Fibroblast of lung (primary cell): ENCODE measurements at places on chromosomes 16 and 17. TPM values are rescaled to one million over a fixed set of nuclear protein-coding genes. Genes with fewer than 3 reads are reported as not detected.

DNA sequence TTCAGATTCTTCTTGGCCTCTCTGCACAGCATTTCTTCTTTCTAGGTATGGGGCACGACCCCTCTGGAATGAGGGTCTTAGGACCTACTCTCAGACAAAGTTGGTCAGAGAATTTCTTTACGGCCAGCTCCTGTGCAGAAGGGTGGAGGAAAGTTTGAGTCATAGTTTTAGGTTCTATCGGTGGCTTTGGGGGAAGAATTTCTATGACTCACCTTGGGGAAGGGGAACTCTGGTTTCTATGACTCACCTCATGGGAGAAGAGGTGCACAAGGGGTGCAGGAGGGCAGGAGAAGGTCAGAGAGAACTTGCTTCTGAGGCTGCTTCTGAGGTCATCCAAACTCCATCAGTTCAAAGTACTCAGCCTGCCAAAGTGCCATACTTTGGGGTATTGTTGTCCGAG is 2.5 kb upstream of the ABCC12 start:
- no peak overlapping the region for H3K4me3 ChIP-seq
- no peak overlapping the region for H3K27ac ChIP-seq
- peak; percentile 91 for DNase-seq
- H3K36me3 ChIP-seq, result no peaks in the 10 kb centered on the region
- H3K27me3 ChIP-seq, result no peaks in the 10 kb centered on the region

DNA sequence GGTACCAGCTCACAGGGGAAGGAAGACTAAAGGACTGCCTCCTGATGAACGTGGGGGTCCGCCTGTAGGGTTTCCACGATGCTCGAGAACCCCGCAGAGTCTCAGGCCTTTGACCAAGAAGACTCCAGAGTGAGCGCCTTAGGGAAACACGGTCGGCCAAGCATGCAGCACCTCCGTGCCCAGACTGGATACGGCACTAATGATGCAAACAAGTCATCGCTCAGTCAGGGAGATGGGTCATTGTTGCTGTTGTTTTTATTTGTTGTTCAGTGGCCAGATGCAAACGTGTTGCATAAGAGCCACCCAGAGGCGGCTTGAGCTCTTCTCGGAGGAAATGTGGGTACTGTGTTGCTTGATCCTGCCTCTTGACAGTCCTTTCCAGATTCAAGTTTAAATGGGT is 19.3 kb upstream of the RBFOX3 start:
- H3K27me3 ChIP-seq, result no peaks in the 10 kb centered on the region
- DNase-seq, result no peak
- H3K4me1 ChIP-seq, result no peaks in the 10 kb centered on the region
- H3K27ac ChIP-seq, result no peak overlapping the region

DNA sequence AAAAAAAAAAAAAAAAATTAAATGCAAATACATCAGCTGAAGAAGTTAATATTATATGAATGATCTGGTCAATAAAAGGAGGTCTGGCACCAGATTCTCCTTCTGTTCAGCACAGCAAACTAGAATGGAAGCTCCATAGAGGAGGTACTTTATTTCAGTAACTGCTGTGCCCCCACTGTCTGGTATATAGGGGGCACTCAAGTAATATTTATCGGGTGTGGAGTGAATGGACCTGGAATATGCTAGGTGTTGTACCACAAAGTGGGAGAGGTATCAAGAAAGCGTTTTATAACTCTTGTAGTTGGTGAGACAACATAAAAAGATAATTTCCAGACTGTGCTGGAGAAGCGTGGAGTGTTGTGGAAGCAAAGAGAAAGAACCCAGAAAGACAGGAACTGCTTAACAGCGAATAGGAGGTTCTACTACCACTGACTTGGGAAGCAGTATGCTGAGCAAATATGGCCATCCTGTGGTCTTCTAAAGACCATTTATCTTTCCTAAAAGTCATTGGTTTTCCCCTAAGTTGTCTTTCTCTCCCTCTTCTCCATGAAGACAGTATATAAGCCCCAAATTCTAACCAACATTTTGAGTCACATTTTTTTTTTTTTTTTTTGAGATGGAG is 12.2 kb upstream of the PRKCA start:
- no peaks in the 10 kb centered on the region for H3K4me1 ChIP-seq
- H3K27ac ChIP-seq, result no peak overlapping the region
- no peak overlapping the region for H3K4me3 ChIP-seq
- no peaks in the 10 kb centered on the region for H3K27me3 ChIP-seq
- H3K36me3 ChIP-seq, result no peaks in the 10 kb centered on the region
- DNase-seq, result no peak

DNA sequence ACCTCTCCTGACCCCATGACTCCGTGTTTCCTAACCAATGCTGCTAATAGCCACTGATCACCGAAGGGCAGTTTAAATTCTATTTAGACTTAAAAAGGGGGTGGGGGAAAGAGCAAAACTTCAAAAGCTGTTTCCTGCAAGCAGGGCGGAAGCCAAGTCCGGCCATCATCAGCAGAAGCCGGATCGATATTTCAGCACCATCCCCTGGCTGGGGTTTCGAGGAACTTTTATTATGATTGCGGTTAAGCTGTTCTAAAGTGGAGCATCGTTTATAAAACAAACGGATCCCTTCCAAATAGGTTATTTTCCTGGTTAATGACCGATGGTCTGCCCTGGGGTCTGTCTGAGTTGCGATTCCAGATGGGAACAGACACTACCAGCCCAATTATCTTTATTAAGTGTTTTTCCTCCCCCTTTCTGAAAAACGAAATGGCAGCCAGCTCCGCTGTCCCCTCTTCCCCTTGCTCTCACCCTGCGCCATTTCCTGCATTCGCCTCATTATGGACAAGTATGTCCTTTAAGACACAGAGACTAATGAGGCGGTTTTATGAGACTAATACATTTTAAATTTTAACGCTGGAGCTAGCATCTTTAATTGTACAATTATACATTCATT is 76.1 kb upstream of the IRX3 start:
- DNase-seq, result no peak
- no peaks in the 10 kb centered on the region for H3K4me1 ChIP-seq
- no peaks in the 10 kb centered on the region for H3K36me3 ChIP-seq
- H3K27me3 ChIP-seq, result peaks cover 12% of the 10 kb centered on the region

Gene SMPD3
- under 0.01 TPM in 2 replicates for total RNA-seq

Gene TMIGD1
- not detected in 2 replicates for total RNA-seq

DNA sequence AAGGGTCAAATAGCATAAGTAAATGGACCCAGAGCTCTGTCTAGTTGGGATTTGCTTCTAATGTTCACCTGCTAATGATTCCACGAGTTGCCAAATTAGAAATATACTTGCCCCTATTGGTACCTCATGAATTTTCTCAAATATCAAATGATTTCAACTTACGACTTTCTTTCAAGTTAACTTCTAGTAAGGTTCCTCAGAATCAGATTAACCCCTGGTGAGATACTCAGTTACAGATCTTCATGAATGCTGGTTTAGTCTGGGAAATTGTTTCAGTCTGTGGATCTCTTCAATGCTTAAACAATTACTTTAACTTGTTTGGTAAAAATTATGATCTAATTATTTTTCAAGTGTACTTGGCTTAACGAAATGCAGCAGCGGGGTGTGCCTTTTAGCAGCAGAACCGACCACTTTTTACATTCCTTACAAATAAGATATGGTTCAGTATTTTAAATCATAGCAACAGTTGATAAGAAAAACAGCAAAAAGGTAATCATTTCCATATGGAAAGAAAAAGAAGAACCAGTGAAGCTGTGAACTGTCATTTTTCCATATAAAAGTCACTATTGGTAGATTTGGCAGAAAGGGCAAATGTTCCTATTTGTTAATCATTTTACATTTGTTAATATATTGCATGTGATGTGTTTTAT is 34.5 kb downstream of the TUBD1 start:
- DNase-seq, result no peak
- H3K36me3 ChIP-seq, result no peaks in the 10 kb centered on the region
- H3K27ac ChIP-seq, result no peak overlapping the region
- no peaks in the 10 kb centered on the region for H3K27me3 ChIP-seq
- H3K4me1 ChIP-seq, result no peaks in the 10 kb centered on the region

DNA sequence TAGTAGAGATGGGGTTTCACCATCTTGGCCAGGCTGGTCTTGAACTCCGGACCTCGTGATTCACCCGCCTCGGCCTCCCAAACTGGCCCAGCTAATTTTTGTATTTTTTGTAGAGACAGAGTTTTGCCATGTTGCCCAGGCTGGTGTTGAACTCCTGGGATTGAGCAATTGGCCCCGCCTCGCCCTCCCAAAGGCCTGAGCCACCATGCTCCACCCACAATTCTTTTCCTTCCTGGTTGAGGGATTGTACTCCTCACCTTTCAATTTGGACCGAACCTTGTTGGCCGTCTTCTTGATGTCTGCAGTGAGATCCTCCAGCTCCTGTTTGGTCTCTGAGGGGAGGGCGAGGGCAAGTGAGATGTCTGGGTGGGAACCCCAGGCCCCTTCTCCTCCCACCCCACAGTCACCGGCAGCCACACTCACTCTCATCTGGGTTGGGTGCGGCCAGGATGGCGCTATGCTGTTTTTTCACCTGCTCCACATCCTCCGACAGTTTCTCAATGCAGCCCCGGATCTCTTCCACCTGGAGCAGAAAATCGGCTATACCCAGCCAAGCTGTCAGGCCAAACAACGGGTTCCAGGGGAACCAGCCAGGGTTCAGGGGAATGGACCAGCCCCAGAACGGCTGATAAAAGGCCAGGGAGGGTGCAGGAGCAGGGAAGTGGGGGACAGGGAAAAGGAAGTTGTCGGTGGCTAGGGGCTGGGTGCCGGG is 9.6 kb downstream of the STX1B start:
- no peak for DNase-seq
- H3K4me3 ChIP-seq, result no peak overlapping the region
- H3K36me3 ChIP-seq, result no peaks in the 10 kb centered on the region
- no peaks in the 10 kb centered on the region for H3K27me3 ChIP-seq
- peaks cover 24% of the 10 kb centered on the region for H3K4me1 ChIP-seq

Gene PLA2G10
- not detected in 2 replicates for total RNA-seq

DNA sequence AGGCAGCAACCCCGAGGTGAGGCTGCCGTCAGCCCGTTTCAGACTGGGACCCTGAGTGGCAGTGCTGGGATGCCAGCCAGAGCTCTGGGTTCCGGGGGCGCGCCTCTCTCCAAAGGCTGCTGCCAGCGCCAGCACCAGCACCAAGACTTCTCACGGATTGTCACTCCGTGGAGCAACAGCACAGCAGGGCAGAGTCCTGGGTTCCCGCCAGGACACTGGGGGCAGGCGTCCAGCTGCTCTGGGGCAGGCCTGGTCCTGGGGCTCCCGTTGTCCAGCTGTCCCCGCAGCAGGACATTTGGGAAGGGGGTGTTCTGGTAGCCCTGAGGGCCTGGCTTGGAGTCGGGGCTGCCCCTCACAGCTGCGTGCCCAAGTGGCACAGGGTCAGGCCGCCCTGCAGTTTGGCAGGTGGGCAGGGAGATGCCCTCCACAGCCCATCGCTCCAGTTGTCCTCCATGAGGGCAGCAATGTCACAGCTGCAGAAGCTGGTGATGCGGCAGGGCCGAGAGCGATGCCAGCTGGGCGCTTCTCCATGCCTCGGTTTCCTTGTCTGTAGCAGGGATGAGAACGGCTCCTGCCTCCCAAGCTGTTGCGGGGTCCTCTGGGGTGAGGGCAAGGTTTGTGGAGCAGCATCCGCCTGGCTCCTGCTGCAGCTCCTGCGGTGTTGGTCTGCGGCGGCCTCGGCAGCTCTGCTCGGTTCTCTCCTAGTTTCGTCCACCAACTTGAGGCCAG is 137.3 kb upstream of the CIBAR2 start:
- H3K36me3 ChIP-seq, result no peaks in the 10 kb centered on the region
- H3K4me3 ChIP-seq, result no peak overlapping the region
- H3K27me3 ChIP-seq, result no peaks in the 10 kb centered on the region
- peaks cover 2% of the 10 kb centered on the region for H3K4me1 ChIP-seq

DNA sequence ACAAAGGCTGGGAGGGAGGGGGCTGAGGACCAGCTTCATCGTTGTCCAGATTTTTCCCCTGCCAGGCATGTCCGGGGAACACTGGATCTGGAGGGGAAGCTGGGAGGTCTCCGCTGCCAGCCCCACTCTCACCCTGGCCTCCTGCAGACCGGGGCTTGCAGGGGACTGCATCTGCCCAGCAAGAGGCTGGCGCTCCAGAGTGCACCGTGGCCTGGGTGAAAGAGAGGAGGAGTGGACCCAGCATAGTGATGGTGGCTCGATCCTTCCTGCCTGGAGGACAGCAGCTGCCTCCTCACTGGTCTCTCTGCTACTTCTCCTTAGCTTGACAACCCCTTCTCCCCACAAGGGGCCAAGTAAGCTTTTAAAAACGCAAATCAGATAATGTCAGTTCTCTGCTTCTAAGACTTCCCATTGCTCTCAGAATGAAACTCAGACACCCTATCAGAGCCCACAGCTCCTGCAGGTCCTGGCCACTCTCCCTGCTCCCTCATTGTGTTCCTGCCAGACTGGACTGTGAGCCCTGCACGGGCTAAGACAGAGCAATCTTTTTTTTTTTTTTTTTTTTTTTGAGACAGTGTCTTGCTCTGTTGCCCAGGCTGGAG is 15.0 kb downstream of the CPNE2 start:
- H3K27me3 ChIP-seq, result no peaks in the 10 kb centered on the region
- H3K36me3 ChIP-seq, result no peaks in the 10 kb centered on the region
- no peak overlapping the region for H3K4me3 ChIP-seq
- DNase-seq, result no peak
- no peak overlapping the region for H3K27ac ChIP-seq
- H3K4me1 ChIP-seq, result peaks cover 6% of the 10 kb centered on the region

- H3K4me3 ChIP-seq, result no peak overlapping the region
- no peaks in the 10 kb centered on the region for H3K4me1 ChIP-seq
- no peak for DNase-seq
- H3K27me3 ChIP-seq, result no peaks in the 10 kb centered on the region
Measured at GRCh38 chr16:19396555-19397011, 21.1 kb upstream of the TMC5 start.

DNA sequence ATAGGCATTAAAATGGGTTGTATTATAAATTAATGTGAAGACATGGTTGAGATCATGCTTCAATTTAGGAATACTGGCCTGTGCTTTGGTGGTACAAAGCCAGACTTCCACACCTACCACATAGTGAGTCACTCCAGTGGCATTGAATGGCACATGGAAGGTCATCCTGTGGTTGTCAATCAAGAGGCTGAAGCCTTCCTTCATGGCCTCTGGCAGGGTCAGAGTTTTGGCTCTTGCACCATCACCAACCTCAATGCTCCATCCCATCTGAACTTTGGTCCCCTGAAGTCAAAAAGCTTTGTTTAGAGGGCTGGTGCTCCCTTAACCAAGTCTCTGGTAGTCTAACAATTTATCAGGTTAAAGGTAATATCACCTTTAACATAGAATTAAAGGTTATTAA is 6.1 kb downstream of the ZP2 start:
- no peak overlapping the region for H3K27ac ChIP-seq
- no peaks in the 10 kb centered on the region for H3K4me1 ChIP-seq
- H3K4me3 ChIP-seq, result no peak overlapping the region
- H3K27me3 ChIP-seq, result peaks cover 20% of the 10 kb centered on the region

Gene SEZ6
- total RNA-seq, result not detected in 2 replicates

- no peaks in the 10 kb centered on the region for H3K36me3 ChIP-seq
- no peak overlapping the region for H3K27ac ChIP-seq
- DNase-seq, result peak; percentile 9
- H3K27me3 ChIP-seq, result peaks cover 18% of the 10 kb centered on the region
- no peak overlapping the region for H3K4me3 ChIP-seq
Measured at GRCh38 chr17:79919164-79919585, 79.9 kb upstream of the CBX4 start.

GRCh38 chr16:12515346-12515745 is 288.3 kb downstream of the CPPED1 start:
- no peak overlapping the region for H3K27ac ChIP-seq
- H3K36me3 ChIP-seq, result no peaks in the 10 kb centered on the region
- no peaks in the 10 kb centered on the region for H3K4me1 ChIP-seq

Gene IL17C
- not detected in 2 replicates for total RNA-seq
